HL-60 (cell line): ENCODE measurements at places on chromosomes 7 and 10.

DNA sequence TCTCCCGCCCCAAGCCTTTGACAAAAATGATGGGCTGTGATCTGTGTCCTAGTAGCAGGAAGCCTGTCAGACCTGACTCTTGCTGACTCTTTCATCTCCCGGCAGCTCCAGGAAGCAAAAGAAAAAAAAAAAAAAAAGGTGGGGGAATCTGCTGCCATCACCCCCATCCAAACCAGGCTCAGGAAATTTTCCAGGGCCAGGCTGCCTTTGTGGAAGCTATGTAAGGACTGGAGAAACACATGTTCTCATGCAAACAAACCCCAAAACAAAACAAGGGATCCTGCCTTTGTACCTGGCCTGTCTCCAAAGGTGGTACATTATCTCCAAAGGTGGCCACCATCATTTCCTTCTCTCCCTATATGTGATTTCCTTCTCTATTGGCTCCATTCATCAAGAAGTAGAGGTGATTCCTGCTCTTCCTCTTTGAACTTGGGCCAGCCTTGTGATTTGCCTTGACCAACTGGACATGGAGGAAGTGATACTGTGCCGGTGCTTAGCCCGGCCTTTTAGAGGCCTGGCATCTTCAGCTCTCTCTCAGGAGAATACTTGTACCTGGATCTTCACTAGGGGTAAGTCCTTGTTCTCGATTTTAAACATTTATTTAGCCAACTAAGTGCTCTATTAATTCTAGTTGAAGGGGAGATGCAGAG, 192.2 kb upstream of the SVIL start:
- DNase-seq: no peak

- no peak for DNase-seq
Observed at GRCh38 chr10:92208157-92208720, 82.6 kb downstream of the CPEB3 start.

GRCh38 chr7:497346-497745, 22.3 kb downstream of the PDGFA start:
- no peak for DNase-seq

GRCh38 chr7:135486261-135486920, 23.5 kb downstream of the CNOT4 start:
- DNase-seq: no peak

GRCh38 chr10:61628875-61629513, 33.7 kb upstream of the CABCOCO1 start:
- DNase-seq: no peak

DNA sequence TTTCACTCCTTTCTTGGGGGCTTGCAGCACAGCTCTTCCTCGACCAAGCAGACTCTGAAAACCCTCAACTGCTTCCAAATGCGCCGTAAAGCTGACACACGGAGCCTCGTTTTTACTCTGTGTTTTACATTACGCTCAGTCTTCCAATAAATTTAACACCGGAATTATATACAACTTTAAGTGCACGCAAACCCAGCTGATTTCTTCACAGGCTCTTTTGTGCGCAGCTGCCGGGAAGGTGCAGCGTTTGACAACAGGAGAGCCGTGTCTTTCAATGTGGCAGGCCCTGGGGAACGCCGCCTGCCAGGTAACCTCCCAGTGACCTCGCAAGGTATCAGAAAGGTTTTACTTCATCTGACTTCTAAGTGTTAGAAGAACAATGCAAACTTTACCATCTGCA, 35.0 kb downstream of the GFRA1 start:
- no peak for DNase-seq

- DNase-seq: peak; percentile 56
Observed at GRCh38 chr10:69179089-69179742, 818 bp upstream of the SUPV3L1 start.

- DNase-seq: no peak
Observed at GRCh38 chr7:55235115-55235514, 130.0 kb upstream of the LANCL2 start.

- no peak for DNase-seq
Observed at GRCh38 chr7:71334541-71334940, 202.6 kb downstream of the GALNT17 start.

DNA sequence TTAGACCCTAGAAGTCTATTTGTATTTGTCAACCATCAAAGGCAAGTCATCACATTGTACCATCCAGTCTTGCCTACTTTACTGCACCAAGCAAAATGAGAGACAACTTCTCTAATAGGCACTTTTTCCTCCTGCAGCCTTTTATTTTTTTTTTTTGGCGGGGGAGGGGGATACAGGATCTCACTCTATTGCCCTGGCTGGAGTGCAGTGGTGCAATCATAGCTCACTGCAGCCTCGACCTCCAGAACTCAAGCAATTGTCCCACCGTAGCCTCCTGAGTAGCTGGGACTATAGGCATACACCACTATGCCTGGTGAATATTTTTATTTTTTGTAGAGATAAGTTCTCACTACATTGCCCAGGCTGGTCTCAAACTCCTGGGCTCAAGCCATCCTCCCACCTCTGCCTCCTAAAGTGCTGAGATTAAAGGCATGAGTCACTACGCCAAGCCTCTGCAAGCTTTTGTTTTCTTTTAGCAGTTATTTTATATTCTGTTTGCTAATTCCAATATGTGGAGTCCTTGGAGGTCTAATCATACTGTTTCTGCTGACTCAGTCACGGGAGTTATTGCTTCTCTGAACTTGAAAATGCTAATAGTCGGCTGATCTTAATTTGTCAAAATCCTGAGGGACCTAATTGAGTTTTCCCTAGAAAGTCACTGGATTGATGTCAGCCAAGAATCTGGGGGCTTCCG, 14.2 kb downstream of the KPNA7 start:
- no peak for DNase-seq

DNA sequence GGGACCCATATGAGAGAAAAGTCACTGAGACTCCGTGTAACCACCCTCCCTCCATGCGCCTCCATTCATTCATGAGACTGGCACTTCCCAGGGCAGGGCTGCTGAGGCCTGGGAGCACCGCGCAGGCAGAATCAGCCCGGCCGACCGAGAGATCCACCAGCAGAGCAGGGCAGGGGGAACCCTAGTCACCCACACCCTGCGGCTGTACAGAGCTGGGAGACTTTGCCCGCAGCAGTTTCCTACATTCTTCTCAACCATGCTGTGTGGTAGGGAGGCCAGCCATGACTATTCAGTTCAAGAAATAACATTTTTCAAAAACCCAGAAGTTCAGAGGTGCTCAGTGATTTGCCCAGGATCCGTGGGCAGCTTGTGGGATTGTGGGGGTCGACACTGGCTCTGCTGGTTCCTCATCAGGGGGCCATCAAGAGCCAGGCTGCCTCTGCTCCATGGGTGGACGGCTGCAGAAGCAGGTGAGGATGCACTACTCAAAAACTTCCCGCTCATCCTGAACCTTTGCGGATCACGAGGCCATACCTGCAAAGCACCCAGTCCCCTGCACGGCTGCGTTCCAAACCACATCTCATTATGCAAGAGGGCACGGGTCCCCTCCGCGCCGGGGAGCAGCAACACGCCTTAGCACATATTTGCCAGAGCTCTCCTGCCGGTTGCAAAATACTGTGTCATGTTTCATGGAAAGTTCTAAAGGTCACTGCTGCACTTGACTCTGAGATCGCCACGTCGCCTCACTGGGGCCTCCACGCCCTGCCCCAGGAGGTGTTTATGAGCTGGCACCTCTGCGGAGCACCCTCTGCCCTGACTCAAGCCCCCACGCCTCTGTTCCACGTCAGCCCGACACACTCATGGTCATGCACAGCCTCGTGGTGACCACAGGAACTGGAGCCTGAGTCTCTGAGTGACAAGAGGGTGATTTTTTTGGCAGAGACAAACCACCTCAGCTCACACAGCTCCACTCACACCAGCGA, 132.0 kb downstream of the PRKAG2 start:
- DNase-seq: peak; percentile 78

- no peak for DNase-seq
Observed at GRCh38 chr10:129134371-129134770, 332.7 kb upstream of the MGMT start.

GRCh38 chr7:70480927-70481569, 650.9 kb upstream of the GALNT17 start:
- no peak for DNase-seq

- DNase-seq: no peak
Observed at GRCh38 chr7:43569424-43569823, 13.5 kb upstream of the STK17A start.

DNA sequence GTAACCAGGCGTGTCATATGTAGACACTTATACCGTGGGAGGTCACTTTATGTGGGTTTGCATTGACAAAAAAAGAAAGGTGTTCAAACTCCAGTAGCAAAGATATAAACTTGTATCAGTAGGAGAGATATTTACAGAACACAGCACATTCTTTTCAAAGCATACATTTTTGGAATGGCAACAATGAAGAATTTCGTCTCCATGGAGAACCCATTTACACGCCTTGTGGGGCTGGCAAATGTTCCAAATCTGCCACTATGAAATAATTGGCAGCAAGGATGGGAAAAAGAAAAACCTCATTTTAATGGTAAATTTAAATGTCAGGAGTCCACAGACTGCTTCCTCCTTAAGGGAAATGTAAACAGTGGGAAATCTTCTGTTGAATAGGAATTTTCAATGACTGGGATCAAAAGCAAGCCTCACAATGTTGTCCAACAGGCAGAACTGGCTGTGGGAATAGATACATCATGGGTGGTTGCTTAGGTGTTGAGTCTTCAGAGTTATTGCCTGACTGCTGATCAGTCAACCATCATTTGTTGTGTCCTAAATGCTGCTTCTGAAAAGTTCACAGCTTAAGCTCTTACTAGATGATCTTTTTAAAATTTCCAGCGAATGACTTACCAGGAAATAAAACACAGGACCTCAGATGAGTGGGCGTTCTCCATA, 256.6 kb upstream of the SEMA3C start:
- DNase-seq: no peak

DNA sequence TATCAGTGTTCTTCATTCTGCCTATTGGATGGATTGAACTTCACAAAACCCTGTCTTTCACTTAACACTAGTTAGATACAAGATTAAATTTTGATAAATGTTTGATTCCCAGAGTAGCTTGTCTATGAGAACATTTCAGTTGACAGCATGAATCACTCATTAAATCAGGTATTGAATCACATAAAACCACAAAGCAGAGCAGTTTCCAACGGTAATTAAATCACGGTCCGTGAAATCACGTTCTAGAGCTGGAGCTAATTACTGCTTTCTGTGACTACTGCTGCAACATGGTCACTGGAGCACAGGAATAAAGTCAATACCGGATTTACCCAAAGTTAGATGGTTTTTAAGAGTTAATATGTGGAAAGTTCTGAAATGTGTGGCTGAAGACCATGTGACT, 257.8 kb upstream of the PCDH15 start:
- no peak for DNase-seq
